ENCODE measurements at places on chromosomes 7 and 10.

GRCh38 chr7:137020351-137020750 is 151.9 kb downstream of the CHRM2 start:
- no peak for DNase-seq

DNA sequence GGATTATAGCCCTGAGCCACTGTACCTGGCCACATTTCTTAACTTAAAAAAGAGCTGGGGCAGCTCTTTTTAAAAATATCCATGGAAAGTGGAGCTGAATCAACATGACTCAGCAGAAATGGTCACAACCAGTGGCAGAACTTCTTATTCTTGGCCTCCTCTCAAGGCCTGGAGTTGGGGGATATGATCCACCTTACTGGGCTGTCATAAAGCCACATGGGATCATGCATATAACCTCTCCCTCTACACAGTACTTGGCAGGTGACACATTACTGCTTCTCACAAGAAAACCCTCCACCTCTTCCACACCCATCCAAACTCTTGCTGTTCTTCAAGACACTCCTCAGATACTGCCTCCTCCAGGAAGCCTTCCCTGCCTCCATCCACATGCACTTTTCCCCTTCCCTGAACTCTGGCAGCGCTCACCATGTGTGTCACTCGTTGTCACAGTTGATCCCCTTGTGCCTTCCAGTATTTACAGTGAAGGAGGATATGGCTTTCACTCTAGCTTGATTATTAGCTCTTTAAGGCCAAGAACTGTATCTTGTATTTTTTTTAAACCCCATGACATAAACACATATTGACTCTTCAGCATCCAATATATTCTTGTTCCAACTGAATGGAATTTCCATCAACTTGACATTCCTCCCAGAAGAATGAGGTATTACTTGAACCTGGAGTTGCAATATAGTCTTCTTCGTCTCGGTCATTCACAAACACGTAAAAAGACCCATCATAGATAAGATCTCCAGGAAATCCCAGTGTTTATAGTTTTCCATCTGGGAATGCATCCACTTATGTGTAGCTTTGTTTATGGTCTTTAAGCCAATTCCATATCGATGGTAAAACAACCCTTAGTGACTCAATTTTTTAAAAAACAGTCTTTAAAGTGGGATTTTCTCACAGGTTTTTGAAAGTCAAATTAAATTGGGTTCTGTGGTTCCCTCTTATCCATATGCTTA is 85.5 kb downstream of the TBXAS1 start:
- peak; percentile 59 for DNase-seq

DNA sequence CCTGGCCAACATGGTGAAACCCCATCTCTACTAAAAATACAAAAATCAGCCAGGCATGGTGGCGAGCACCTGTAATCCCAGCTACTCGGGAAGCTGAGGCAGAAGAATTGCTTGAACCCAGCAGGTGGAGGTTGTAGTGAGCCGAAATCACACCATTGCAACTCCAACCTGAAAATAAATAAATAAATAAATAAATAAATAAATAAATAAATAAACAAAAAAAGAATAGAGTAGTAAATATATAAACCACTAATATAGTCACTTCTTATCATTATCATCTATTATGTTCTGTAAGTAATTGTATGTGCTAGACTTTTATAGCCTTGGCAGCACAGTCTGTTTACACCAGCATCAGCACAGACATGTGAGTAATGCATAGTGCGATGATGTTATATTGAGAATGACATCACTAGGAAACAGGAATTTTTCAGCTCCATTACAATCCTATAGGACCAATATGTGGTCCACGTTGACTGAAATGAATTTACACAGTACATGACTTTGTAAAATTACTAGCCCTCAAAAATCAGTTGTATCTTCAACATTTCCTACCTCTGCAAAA is 385.4 kb upstream of the ANKRD30A start:
- no peak for DNase-seq

- DNase-seq = no peak
These were observed 12.8 kb downstream of the LBX1 start for GRCh38 chr10:101216207-101217043.

GRCh38 chr7:16961641-16962040 is 79.9 kb upstream of the AGR3 start:
- no peak for DNase-seq

- DNase-seq = no peak
These were observed 14.3 kb upstream of the MALSU1 start for GRCh38 chr7:23284871-23285270.

- DNase-seq = no peak
These were observed 1.0 kb downstream of the URGCP start for GRCh38 chr7:43905209-43905946.

DNA sequence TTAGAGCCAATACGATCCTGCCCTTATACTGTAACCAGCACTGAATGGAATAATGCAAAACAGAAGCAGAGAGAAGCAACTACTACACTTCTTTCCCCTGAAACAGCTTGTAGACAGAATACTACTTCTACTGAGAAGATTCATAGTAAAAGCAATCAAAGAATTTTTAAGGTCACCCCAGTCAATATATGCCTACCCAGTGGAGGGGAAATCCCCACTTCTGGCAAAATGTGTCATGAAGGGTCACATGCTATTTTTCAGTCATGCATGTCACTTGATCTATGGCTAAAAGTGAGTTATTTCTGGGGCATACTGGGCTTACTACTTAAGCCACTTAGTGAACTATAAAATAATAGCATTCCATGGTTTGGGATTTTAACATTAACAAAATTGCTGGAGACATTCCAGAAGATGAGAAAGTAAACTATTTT is 25.6 kb downstream of the IRF5 start:
- no peak for DNase-seq

DNA sequence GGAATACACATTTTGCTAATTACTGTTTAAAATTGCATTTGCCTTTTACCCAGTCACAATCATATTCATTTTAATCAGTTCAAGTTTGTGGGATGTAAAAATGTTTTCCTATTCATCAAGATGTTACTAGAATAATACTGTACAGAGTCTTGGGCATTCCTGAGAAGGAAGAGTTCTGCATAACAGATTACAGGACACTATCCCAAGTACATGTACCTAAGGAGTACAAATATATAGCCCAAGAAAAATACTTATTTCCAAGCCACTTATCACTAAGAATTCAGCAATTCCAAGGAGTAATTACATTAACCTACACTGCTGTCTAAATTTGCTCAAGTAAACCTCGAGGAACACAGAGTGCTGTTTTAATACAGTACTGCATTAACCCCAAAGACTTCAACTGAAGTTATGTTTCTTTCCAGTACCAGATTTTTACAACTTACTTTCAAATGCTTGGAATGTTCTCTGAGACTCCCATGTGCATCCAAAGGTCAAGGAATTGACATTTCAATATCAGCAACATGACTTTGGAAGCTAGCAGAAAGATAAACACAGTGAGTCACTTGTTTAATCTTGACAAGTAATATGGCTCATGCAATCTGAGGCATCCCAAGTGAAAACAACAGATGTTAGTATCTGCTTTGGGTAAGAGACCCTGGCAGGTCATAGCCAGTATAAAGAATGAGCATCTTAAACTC is 125.4 kb upstream of the BET1 start:
- DNase-seq = peak; percentile 89

DNA sequence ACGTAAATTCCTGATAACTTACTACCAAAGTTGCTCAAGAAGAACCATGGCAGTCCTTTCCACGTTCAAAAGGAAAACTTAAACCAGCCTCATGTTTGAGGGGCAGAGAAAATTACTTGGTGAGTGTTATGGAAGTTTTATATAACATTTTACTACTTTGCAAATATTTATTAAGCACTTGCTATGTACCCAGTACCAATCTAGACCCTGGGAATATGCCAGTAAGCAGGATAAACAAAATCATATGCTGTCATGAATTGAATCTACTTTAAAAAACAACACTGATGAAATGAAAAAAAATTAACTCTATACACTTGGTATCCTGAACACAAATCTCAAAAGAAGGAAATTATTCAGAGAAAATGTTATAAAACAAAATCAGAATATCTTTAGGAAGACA is 46.1 kb downstream of the NCAPG2 start:
- no peak for DNase-seq

DNA sequence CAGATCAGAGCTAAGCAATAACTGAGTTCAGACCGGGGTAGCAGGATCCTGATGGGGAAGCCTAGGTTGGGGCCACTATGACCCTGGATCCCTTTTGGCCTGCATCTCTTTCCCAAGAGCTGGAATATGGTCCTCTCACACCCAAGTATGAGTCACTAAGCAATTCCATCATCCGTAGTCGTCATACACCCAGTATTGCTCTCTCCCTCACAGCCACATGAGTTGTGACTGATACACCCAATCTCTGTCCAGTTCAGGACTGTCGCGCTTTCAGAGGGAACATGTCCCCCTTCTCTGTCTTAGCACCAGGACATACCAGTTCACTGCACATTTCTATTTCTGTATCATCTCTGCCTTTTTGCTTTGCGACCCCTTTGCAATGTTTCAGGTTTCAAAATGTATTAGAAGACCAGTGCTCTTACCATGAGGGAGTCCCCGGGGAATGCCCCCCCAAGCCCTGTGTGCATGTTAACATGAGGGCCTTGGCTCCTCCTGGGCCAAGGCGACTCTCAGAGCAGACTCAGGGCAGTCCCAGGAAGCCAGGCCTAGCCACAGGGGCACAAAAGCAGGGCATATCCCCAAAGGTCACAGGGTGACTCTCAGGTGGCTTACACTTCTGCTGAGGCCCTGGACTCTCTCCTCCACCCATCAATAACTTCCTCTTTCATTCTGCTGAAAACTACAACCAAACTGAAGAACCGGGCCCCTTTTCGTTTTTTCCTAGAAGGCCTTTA is 75.3 kb upstream of the SAMD8 start:
- no peak for DNase-seq

DNA sequence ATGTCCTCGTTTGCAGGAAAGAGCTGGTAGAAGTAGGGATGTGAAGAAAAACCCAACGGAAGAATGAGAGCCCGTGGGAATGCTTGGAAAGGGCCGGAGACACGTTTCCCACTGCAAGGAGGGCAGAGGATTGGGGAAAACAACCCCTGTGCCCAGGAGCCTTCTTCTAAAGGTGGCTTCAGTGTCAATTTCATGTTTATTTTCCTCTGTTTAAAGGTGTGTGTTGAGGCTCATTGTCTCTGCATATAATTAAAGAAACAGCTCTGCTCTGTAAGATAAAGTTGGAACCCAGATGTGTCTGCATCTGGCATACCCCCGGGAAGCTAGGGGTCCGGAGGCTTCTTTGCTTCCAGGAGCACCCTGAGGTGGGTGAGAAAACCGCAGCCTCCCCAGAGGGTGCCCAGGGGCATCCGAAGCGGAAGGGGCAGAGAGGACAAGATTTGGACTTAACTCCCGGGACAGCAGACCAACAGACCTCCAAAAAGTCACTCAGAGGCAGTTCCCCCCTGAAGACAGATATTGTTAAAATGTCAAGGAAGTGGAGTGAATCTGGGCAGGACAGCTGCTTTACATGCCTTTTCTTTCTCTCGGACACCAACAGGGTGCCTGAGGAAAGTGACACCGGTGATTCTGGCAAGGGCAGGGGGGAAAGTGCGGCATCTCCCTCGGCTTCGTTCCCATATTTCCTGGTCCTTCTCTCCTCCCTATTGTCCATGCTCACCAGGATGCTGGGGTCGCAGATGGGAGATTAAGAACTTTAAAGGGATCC is 8.6 kb upstream of the GATA3 start:
- DNase-seq = no peak

DNA sequence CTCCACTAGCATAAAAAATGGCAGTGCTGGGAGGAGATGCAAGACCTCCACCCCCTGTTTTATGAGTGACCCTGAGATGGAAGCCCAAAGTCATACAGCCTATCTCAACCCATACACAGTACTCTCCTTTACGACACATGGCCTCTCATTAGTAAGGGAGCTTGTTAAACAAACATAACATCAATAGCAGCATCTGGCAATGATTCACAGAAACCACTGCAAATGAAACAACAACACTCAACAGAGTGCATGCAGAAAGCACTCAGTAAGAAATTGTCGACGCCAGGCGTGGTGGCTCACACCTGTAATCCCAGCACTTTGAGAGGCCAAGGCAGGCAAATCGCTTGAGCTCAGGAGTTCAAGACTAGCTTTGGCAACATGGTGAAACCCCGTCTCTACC is 27.5 kb upstream of the FIGNL1 start:
- no peak for DNase-seq

- no peak for DNase-seq
These were observed 115.8 kb downstream of the THSD7A start for GRCh38 chr7:11716185-11716584.

- no peak for DNase-seq
These were observed 208.9 kb upstream of the PFKP start for GRCh38 chr10:2858452-2858851.

GRCh38 chr10:73884017-73884416 is 9.7 kb upstream of the CAMK2G start:
- no peak for DNase-seq

DNA sequence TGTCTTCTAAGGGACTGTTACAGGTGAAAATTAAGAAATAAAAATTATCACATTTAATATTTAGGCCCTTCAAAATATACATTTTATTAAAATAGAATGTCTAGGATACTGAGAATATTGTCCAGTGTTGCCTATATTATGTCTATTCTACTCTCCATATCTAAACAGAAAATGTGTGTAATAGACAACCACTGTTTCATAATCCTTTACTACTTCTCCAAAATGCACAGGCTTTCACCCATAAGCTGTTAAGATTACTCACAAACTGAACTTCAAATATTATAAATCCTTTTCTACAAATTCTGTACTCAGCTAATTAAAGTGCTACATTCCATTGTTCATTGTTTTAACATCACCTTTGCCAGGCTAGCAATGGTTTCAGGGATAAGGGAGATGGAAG is 56.7 kb upstream of the TFEC start:
- no peak for DNase-seq

DNA sequence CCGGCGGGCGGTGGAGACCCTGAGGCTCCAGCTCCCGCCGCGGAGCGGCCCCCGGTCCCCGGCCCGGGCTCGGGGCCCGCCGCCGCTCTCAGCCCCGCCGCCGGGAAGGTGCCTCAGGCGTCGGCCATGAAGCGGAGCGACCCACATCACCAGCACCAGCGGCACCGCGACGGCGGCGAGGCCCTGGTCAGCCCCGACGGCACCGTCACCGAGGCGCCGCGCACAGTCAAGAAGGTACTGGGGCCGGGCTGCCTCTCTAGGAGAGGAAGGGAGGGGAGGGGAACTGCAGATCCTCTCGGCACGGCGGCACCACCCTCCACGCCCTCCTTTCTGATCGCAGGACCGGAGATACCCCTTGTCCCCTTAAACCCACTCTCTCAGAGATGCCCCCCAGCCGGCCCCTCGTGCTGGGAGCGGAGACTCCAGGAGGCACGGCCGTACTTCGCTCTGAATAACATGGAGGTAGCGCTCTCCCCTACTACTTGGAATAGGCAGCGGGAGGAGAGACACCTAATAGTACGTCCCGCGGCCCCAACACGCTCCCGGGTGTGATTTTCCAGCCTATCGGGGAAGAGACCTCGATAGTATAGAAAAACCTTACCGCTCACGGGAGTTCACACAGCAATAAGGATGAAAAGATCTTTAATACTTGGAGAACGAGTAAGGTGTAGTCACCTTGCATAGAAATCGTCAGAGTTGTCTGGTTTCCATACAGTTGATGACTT is 538 bp downstream of the AHCYL2 start:
- DNase-seq = no peak

Data from fibroblast of the conjunctiva (primary cell).